ENCODE measurements at places on chromosomes 2 and 18.
A peak's percentile ranks its signal among the peaks of the same experiment; 100 is the strongest.

GRCh38 chr2:32806857-32807256 lies 139.9 kb upstream of the LTBP1 start:
- no peak for DNase-seq

DNA sequence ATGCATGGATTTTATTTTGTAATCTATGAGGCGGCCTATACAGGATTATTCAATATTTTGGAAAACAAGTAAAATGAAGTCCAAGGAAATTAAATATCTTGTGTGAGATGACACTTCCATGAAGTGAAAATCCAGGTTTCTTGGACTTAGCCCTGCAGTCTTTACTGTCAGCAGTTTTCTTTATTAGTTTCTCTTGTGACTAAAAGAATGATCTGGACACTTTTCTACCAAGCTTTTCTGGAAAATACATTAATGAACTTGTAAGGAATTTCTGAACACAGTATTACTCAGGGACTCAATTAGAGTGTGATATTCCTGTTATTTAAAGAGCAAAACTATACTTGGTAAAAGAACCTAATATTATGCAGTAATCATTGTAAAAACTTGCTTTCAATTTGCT lies 610.4 kb upstream of the SLC8A1 start:
- DNase-seq, result no peak

GRCh38 chr2:200382874-200383273 lies 76.4 kb downstream of the SPATS2L start:
- no peak for DNase-seq

- DNase-seq, result no peak
Observed at GRCh38 chr18:31490387-31490786, 7.6 kb upstream of the DSG2 start.

- DNase-seq, result no peak
Observed at GRCh38 chr2:28348149-28348567, 44.5 kb upstream of the FOSL2 start.

DNA sequence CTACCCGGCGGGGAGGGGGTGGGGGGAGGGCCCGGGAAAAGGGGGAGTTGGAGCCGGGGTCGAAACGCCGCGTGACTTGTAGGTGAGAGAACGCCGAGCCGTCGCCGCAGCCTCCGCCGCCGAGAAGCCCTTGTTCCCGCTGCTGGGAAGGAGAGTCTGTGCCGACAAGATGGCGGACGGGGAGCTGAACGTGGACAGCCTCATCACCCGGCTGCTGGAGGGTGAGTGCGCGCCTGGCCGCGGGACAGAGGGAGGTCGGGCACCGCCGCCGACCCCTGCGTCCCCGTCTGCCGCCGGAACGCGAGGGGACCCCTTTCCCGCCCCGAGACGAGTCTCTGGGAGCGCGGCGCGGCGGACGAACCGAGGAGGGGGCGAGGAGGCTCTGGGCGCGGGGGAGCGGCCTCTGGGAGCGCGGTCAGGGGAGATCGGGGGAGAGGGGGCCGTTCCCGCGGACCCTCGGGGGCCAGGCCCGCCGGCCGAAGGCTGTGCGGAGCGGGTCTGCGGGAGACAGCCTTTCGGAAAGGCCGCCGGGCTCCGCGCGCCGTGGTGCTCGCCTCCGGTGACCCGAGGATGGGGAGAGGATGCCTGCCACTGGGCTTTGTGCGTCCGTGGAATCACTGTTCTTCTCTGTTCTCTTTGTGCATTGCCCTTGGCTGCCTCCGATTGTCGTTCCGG lies 463 bp downstream of the PPP1CB start:
- DNase-seq, result no peak

- DNase-seq, result no peak
Observed at GRCh38 chr18:65817178-65817577, 66.4 kb downstream of the CDH7 start.

DNA sequence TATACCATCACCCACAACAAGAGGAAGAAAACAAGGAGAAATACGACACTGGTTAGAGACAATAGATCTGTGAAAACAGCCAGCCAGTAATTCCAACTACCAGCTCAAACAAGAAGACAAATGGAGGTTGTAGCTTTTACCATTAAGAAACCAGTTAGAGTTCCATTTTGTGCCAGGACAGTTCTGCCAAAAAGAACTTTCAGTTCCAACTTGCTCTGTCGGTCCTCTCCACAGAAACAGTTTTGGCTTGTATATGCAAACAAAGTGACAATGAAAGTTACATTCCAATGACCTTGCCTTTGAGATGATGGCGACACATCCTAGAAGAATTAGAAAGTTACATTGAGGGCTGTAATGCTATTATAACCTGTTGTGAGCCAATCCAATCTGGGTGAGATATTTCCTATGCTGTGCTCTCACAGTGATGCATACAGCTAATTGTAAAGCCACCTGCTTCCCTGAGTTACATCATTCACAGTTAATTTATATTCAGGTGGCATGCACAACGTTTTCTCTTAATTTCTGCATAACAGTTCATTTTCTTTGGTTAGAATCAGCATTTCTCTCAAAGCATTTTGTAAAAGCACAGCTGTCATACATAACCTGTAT lies 1378.4 kb upstream of the PIK3C3 start:
- peak; percentile 11 for DNase-seq

GRCh38 chr2:174632841-174633622 lies 35.4 kb upstream of the WIPF1 start:
- peak; percentile 36 for DNase-seq

GRCh38 chr18:26103579-26103978 lies 13.2 kb upstream of the SS18 start:
- no peak for DNase-seq

GRCh38 chr2:39488450-39488849 lies 51.4 kb upstream of the MAP4K3 start:
- no peak for DNase-seq

DNA sequence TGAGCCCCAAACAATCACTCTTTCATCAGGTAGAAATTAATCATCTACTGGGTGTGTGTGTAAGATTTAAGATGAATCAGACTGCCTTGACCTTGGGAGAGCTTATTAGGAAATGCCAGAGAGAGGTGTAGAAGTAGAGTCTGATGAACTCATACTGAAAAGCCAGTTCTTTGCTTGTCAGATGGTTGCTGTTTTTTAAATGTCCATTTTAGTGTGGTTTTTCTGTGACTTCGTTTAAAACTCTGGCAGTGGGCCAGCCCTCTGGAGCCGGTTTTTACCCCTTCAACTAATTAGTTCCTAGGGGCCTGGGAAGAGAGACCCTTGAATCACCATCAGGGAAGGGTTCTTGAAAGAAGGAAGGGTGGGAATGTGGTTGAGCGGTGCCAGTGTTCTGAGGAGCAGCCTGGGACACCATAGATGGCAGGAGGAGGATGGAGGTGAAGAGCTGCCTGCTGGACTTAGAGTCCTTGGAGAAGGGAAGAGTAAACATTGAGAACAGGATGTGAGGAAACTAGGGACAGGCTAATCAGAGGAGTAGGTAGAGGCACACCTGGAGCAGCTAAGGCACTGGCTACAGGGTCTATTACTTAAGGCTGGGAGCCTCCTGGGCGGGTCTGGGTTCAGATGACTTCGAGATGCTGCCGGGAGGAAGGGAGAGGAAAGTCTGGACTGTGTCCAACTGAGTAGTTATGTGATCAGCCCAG lies 66.1 kb downstream of the LRRFIP1 start:
- no peak for DNase-seq

- DNase-seq, result no peak
Observed at GRCh38 chr2:26473796-26474195, 4.1 kb downstream of the OTOF start.

- no peak for DNase-seq
Observed at GRCh38 chr2:85673716-85674375, 5.8 kb upstream of the SFTPB start.

DNA sequence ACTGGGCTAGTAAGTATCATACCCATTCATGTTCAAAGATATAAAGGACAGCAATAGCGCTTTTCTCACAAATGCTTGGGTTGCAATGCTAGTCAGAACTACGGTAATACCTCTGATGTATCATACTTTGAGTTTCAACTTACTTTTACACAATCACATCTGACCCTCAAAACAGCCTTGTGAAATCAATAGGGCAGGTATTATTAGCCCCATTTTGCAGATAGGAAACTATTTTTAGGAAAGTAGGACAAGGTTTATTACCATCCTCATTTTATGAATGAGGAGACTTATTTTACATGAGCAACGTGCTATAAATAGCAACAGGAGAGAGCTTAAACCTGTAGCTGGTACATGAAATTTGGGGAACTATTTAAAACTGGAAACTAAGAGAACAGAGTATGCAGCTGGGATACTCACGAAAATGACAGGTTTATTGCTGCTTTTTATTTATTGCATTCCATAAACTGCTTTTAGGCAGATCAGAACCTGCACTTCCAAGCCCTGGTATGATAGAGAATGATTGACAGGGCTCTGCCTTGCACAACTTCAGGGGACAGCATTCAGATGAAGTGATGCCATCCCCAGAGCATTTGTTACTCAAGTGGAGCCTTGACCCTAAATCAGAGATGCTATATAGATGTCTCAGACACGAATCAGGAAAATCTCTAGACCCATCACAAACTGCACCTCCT lies 42.4 kb upstream of the PPM1B start:
- no peak for DNase-seq

- no peak for DNase-seq
Observed at GRCh38 chr2:237625777-237626176, 1.6 kb upstream of the LRRFIP1 start.

DNA sequence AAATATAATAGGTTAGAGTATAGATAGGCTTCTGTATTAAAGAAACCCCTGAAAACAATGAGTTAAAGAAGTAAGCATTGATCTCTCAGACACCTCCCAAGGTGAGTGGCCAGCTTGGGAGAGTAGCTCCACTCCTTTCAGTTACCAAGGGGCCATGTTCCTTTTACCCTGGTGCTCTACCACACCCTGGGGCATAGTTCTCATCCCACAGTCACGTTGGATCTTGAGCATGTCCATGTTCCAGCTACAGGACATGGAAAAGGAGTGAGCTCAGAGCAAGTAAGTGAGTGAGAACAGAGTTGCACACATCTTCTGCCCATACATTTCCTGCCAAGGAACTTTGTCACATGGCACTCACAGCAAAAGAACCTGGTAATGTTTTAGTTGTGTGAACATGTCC lies 325.9 kb upstream of the SLC39A10 start:
- no peak for DNase-seq

GRCh38 chr2:74849228-74849892 lies 15.4 kb downstream of the HK2 start:
- DNase-seq, result peak; percentile 81

DNA sequence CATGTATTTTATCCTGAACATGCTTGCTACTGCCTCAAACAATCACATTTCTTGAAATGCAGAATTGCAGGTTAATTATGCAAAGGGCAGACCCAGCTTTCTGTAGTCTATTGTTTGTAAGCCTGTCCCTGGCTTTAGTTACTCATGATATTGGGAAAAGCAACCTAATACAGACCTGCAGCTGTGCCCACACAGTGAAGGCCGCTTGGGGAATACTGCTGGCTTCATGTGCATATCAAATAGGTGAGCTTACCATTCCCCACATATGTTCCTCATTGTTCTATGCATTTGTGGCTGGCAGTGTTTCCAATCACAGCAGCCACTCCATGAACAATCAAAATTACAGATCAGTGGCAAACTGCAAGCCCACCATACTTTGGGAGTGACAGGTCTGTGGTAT lies 186.3 kb downstream of the TMEM163 start:
- no peak for DNase-seq

- DNase-seq, result no peak
Observed at GRCh38 chr18:70263336-70263735, 25.5 kb upstream of the SOCS6 start.

DNA sequence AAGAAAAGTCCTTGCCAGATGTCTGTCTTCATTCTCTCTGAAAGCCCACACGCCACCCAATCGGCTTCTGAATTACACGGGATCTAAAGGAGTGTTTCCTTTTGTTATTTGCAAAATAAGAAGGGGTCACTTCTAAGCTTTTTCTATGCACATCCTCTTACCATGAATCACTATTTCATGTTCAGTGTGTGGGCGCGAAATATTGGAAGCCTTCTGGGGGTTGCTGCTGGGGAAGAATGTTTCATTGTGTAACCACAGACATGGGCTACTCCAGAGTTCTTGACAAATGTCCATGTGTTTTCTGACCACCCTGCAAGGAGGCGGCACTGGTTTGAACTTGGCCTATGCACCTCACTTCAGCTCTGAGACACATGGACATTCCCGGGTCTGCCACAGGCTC lies 133.6 kb upstream of the APCDD1 start:
- DNase-seq, result no peak

GRCh38 chr2:11797846-11798245 lies 51.4 kb downstream of the LPIN1 start:
- DNase-seq, result no peak

- DNase-seq, result no peak
Observed at GRCh38 chr2:60394463-60394862, 159.0 kb downstream of the BCL11A start.

Data from pons (tissue), 1 donor.